ENCODE measurements at places on chromosomes 16 and 17. TPM values are rescaled to one million over a fixed set of nuclear protein-coding genes. Genes with fewer than 3 reads are reported as not detected.

Gene CDK3
- 3.6 TPM for total RNA-seq

Gene TPSB2
- not detected for total RNA-seq

Gene ARMC5
- 21.5 TPM for total RNA-seq

Gene TBC1D3C
- 1.2 TPM for total RNA-seq

Gene TP53TG3B
- not detected for total RNA-seq

Gene TMC7
- 4.3 TPM for total RNA-seq

Gene MPV17L
- total RNA-seq, result not detected

Measured in myocyte (in vitro differentiated cells).